ENCODE measurements at places on chromosomes 3 and 15. TPM values are rescaled to one million over a fixed set of nuclear protein-coding genes. Genes with fewer than 3 reads are reported as not detected.

GRCh38 chr3:126616931-126617330, 38.0 kb downstream of the TXNRD3 start:
- no peaks in the 10 kb centered on the region for H3K27me3 ChIP-seq
- no peak for DNase-seq
- H3K4me3 ChIP-seq, result no peak overlapping the region

DNA sequence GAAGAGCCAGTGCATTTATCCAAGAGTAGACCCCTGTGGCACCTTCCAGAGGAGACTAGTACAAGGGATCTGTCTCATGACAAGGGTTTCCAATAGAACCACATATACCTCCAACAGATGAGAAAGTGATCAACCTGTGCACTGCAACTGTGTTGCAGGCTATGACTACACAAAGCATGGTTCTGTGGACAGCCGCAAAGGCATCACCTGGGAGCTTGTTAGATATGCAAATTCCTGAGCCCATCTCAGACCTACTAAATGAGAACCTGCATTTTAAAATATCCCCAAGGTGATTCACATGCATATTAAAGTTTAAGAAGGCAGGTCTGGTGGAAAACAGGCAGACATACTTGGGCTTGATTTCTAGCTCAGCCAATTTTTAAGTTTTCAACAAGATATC, 368.7 kb downstream of the FOXP1 start:
- DNase-seq, result no peak
- no peaks in the 10 kb centered on the region for H3K4me1 ChIP-seq
- no peak overlapping the region for H3K4me3 ChIP-seq
- H3K27ac ChIP-seq, result no peak overlapping the region
- H3K27me3 ChIP-seq, result no peaks in the 10 kb centered on the region

- no peaks in the 10 kb centered on the region for H3K27me3 ChIP-seq
- H3K36me3 ChIP-seq, result no peaks in the 10 kb centered on the region
- H3K4me1 ChIP-seq, result peaks cover 22% of the 10 kb centered on the region
- no peak overlapping the region for H3K27ac ChIP-seq
- H3K4me3 ChIP-seq, result no peak overlapping the region
- DNase-seq, result no peak
These were observed 9.4 kb downstream of the SEMA3G start for GRCh38 chr3:52435246-52436101.

DNA sequence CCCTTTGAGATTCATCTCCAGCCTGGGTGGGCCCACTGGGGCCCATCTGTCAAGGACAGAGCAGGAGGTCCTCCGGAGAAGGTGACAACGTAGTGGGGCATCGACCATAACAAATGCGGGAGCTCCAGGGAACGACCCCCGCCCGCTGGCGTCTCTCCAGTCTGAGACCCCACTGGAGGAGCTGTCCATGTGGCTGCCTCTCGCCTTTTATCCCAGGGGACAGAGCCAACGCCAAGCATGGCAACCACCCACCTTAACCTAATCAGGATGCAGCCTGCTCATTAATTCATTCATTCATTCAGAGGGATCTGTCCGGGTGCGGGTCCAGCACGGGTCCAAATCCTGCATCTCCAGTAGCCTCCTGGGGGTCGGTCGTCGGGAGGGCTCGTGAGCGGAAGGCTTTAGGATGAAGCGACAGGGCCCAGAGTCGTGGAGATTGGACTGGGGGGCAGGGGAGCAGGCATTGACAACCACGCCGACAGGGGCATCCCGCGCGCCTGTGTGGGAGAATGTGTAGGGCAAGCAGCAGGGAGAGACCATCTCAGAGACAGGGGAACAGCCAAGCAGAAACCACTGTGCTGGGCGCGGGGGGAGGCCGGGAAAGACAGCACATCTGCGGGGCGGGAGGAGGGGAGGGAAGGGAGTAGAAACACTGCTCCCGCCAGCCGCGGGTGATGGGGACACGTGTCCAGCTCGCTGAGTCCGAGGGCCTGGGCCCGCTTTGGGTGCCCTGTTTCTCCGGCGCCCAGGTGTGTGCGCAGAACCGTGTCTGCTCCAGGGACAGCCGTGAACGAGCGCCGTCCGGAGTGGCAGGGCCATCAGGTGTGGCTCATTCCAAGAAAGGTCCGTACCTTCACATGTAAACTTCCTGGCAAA, 1.9 kb downstream of the PIGZ start:
- no peak overlapping the region for H3K27ac ChIP-seq
- no peak overlapping the region for H3K4me3 ChIP-seq
- no peak for DNase-seq
- H3K4me1 ChIP-seq, result no peaks in the 10 kb centered on the region
- H3K36me3 ChIP-seq, result peaks cover 1% of the 10 kb centered on the region

DNA sequence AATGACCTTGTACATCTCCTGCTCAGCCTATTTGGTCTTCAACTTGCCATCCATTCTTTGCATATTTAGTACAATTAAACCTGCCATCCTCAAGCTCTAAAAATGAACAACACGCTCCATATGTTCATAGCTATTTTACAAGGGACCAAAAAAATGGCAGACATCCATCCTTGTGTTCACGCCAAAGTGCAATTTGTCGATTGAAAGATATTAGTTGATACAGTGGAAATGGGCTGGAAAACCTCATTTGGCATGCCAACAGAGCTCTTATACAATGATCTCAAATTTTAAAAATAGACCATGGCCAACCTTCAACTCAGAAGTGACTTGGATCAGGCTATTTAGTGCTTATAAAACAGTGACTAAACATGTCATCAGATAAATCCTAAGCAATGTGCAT, 413.6 kb upstream of the ARL6 start:
- no peaks in the 10 kb centered on the region for H3K36me3 ChIP-seq
- no peaks in the 10 kb centered on the region for H3K4me1 ChIP-seq
- H3K27ac ChIP-seq, result no peak overlapping the region
- H3K4me3 ChIP-seq, result no peak overlapping the region

DNA sequence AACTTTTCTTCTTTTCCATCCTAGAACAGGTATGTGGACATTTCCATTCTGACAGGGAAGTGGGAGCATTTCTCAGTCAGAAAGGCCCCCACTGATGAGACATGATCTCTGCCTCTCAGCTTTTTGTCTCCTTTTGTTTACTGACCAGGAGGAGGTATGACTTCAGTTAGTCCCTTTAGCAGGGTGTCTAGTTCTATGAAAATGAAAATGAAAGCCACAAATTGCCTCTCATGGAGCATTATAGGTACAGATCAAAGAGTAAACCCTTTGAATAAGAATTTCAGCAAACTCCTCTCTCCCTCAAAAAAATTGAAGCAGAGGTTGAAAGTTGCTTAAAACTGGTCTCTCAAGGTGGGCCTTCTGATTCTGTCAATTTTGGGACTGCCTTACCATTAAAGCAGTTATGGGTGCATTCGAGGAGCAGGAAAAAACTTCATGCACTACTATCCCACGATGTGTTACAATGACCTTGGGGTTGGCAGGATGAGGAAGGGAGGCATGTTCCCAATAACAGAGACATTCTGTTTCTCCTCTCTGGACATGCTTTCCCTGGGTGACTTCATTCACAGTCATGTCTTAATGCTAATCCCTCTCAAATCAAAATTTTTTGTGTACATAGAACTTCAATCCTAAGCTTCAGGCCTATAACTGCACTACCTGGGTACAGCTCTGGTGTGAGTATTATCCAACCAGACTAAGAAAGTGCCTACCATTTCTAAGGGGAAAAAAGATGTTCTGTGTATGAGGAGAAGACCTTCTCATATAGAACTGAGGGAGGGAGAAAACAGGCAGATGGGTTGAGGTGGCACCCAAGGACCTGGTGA, 50.6 kb upstream of the TBC1D23 start:
- no peak overlapping the region for H3K4me3 ChIP-seq
- peaks cover 4% of the 10 kb centered on the region for H3K4me1 ChIP-seq
- no peak overlapping the region for H3K27ac ChIP-seq

- no peak overlapping the region for H3K4me3 ChIP-seq
- no peak for DNase-seq
- H3K36me3 ChIP-seq, result no peaks in the 10 kb centered on the region
- H3K27me3 ChIP-seq, result peaks cover 51% of the 10 kb centered on the region
- no peak overlapping the region for H3K27ac ChIP-seq
These were observed 44.6 kb downstream of the ZIC4 start for GRCh38 chr3:147361454-147362420.

DNA sequence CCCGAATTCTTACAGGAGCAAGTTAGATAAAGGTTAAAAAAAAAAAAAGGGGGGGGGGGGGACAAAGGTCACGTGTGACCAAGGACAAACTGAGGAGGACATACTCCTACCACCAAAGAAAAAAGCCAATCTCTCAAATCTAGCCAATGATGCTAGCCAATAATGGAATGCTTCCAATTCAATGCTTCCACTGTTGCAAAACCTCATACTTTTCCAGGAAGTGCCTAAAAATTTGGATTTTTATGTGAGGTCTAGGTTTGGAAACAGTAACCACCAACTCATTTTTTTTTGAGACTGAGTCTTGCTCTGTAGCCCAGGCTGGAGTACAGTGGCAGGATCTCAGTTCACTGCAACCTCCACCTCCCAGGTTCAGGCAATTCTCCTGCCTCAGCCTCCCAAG, 11.4 kb downstream of the MSL2 start:
- no peak for DNase-seq
- peaks cover 29% of the 10 kb centered on the region for H3K4me1 ChIP-seq
- H3K36me3 ChIP-seq, result no peaks in the 10 kb centered on the region
- no peaks in the 10 kb centered on the region for H3K27me3 ChIP-seq
- no peak overlapping the region for H3K27ac ChIP-seq

GRCh38 chr15:78750566-78750965, 60.7 kb downstream of the ADAMTS7 start:
- no peak for DNase-seq
- no peak overlapping the region for H3K4me3 ChIP-seq
- H3K27me3 ChIP-seq, result no peaks in the 10 kb centered on the region
- no peaks in the 10 kb centered on the region for H3K4me1 ChIP-seq
- H3K27ac ChIP-seq, result no peak overlapping the region

GRCh38 chr3:180352261-180352660, 249.7 kb upstream of the TTC14 start:
- no peak overlapping the region for H3K4me3 ChIP-seq
- H3K36me3 ChIP-seq, result no peaks in the 10 kb centered on the region
- H3K27ac ChIP-seq, result no peak overlapping the region
- no peaks in the 10 kb centered on the region for H3K4me1 ChIP-seq
- no peaks in the 10 kb centered on the region for H3K27me3 ChIP-seq
- no peak for DNase-seq

DNA sequence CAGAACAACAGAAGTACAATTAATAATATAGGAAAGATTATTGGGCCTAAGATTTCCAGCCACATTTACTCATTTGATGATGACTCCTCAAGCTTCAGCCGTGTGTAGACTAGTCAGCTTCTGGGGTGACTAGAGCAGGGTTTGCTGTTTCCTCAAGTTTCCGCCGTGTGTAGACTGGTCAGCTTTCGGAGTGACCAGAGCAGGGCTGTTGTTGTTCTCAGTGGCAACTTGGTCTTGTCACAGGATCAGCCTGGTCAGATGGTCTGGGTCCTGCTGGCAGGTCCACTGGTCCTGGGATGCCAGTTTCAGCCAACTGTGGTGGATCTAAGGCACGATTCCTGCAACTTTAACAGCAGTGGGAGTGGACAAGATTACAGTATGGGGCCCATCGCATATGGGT, 21.8 kb upstream of the NOX5 start:
- no peaks in the 10 kb centered on the region for H3K36me3 ChIP-seq
- peaks cover 30% of the 10 kb centered on the region for H3K4me1 ChIP-seq
- no peaks in the 10 kb centered on the region for H3K27me3 ChIP-seq
- no peak overlapping the region for H3K4me3 ChIP-seq
- H3K27ac ChIP-seq, result no peak overlapping the region
- no peak for DNase-seq

GRCh38 chr3:34842706-34843480, 796.4 kb upstream of the ARPP21 start:
- no peaks in the 10 kb centered on the region for H3K4me1 ChIP-seq
- no peak overlapping the region for H3K27ac ChIP-seq
- H3K36me3 ChIP-seq, result no peaks in the 10 kb centered on the region
- DNase-seq, result no peak
- no peak overlapping the region for H3K4me3 ChIP-seq

DNA sequence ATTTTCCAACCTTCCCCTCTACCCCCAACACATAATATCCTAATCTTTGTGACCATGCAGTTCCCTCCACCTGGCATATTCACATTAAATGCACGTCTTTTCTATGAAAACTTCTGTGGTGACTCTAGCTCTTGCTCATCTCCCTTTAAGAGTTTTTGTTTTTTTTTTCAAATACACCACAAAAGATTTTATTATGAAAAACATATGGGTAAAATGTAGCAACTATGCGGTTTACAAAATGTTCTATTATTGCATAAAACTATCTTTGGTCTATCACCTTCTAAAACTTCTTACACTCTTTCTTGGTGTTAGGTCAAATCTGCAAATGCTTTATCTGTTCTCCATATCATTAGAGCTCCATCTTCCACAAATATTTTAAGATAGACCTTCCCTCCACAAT, 38.6 kb upstream of the ADGRG7 start:
- no peaks in the 10 kb centered on the region for H3K4me1 ChIP-seq
- H3K27ac ChIP-seq, result no peak overlapping the region
- no peak overlapping the region for H3K4me3 ChIP-seq
- H3K36me3 ChIP-seq, result no peaks in the 10 kb centered on the region

DNA sequence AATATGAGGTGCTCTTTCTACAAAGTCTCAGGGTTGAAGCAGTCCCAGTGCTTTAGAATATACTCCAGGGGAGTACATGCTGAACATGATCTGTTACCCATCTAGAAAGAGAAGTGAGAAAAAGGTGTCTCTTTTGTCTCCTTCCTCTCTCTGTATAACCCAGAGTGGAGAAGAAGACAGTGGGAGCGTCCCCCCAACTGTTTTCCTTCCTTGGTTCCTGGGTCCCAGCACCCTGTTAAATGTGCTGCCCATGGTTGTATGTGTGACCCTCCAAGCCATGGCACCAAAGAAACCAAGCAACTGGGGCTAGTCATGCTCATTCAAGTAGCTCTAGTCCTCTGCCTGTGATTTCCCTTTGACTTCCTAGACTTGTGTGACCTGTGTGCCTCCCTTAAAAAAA, 683.7 kb downstream of the TBL1XR1 start:
- no peak overlapping the region for H3K27ac ChIP-seq
- no peaks in the 10 kb centered on the region for H3K4me1 ChIP-seq
- no peak for DNase-seq
- H3K27me3 ChIP-seq, result no peaks in the 10 kb centered on the region

GRCh38 chr3:133644768-133645167, 17.0 kb downstream of the TOPBP1 start:
- H3K4me1 ChIP-seq, result peaks cover 12% of the 10 kb centered on the region
- H3K4me3 ChIP-seq, result no peak overlapping the region
- H3K36me3 ChIP-seq, result peaks cover 13% of the 10 kb centered on the region
- H3K27ac ChIP-seq, result no peak overlapping the region
- DNase-seq, result peak; percentile 33

Gene SLC2A2
- not detected for polyA plus RNA-seq

Gene ADGRG7
- polyA plus RNA-seq, result 0.06 TPM

Gene CPLX3
- polyA plus RNA-seq, result 0.03 TPM

Gene XCR1
- 0.01 TPM for polyA plus RNA-seq

All from keratinocyte (primary cell).